ENCODE measurements at places on chromosomes 4 and X.

- no peak for DNase-seq
Measured at GRCh38 chrX:110806145-110806544, 10.5 kb upstream of the CHRDL1 start.

DNA sequence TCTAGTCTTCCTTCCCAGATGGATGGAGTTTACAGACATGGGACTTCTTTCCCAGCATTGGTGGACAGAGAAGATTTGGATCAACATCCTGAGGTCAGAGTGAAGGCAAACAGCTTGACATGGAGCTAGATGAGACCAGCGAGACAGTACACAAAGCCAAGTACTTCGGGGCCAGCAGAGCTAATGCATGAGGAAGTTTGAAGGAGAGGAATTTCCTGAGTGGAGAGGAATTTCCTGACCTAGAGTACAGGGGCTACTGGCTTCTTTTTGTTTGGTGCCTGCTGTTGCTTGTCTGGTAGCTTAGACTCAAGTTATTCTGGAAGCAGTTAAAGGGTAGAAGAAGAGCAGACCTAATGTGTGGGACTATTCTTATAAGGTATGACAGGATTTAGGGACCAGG lies 69.1 kb upstream of the EOLA2 start:
- DNase-seq: no peak

DNA sequence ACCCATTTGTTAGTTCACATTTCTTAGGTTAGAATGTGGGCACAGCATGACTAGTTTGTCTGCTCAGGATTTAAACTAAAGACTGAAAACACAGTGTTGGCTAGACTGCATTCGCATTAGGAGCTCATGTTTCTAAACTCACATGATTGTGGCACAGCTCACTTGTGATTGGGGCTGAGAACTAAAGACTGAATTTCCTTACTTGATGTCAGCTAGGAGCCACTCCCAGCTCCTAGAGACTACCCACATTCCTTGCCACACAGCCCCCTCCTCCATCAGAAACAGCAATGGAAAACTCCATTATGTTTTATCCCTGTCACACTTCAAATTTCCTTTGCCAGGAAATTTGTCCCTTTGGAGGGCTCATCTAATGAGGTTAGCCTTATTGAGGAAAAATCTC lies 170.2 kb upstream of the NUDT6 start:
- DNase-seq: no peak

DNA sequence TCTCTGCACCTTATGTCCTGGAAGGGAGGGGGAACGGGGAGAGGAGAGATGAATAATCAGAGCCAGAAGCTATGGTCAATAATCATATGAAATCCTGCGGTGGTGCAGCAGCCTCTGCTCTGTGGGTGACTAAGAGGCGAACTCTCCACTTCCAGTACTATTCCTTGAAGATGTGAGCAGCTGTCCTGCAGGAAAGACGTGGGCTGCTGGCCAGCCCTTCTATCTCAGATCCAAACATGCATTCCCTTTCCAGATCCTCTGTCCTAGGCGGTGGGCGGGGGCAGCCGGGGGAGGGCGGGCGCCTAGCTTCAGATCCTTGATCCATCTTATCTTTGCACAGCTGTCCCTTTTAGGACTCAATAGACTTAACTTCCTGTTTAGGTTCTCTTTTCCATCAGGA lies 34.5 kb downstream of the SPINK2 start:
- no peak for DNase-seq

DNA sequence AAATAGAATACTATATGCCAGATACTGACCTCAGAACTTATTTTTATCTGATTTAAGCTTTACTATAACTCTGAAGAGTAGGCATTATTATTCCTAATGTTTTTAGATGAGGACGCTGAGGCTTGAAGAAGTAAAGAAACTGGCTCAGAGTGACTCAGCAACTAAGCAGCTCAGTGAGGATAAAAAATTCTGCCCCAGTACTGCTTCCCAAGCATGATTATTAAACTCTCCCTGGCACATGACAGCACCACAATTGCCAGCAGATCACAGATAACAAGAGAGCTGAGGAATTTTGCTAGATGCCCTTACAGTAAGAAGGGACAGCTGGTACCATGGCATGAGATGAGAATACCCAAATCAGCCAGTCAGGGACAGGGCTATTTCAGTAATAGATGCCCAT lies 219.4 kb downstream of the NKX6-1 start:
- DNase-seq: no peak

DNA sequence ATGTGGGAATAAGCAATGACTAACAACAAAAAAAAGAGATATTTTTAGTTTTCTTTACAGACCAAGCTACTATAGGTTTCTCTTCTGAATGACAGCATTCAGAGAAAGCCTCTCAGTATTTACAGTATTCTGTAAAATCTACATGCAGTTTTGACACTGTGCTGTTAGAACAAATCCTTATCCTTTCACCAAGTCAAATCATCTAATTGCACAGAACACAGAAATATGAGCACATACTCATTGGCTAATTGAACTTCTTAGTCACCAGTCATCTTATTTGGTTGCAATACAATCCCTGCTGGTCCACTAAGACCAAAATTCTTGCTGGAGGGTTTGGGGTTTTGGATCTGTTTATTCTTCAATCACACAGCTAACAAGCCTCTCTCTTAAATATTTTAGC lies 5.7 kb downstream of the ACOT9 start:
- no peak for DNase-seq

DNA sequence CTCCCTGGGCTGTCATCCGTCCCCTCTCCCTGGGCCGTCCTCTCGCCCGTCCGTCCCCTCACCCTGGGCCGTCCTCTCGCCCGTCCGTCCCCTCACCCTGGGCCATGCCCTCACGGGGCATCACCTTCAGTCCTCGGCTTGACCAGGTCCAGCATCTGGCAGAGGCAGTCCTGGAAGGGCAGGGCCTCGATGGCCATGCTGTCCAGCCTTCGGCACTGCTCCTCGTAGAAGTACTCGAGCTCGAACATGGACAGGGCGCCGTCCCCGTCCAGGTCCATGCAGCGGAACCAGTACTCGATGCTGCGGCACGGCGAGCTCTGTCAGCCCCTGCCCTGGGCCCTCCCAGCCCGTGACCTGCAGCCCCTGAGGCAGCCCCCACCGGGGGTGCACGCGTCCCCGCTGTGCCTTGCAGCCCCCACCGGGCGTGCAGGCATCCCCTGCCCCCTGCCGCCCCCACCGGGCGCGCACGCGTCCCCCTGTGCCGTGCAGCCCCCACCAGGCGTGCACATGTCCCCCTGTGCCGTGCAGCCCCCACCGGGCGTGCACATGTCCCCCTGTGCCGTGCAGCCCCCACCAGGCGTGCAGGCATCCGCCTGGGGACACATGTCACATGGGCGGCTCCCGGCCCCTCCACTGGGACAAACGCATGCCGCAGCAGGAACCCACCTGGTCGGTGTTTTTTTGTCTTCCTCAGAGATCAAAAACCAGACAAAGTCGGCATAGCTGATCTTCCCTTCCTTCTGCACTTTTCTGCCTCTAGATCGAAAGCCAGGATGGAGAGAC lies 22.2 kb upstream of the GTPBP6 start:
- DNase-seq: no peak

- DNase-seq: peak; percentile 97
Measured at GRCh38 chrX:120302434-120302833, 8.8 kb downstream of the TMEM255A start.

- DNase-seq: no peak
Measured at GRCh38 chr4:118921786-118922185, 33.1 kb downstream of the SYNPO2 start.

DNA sequence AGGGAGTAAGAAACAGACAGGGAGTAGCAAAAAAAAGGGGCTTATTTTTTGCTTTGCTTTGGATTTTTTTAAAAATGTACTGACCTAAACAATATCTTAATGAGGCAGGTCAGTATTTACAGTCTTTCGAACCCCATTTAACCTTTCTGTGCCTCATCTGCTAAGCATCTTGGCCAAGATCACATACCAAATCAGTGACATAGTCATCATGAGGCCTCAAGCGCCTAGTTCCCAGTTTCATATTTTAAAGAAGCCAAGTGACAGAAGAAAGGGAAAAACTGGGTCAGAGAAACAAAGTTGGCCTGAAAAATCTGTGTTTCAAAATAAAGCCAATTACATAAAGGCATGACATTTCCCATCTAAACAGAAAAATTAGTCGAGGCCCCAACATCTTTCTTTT lies 94.6 kb upstream of the WDR44 start:
- DNase-seq: no peak

DNA sequence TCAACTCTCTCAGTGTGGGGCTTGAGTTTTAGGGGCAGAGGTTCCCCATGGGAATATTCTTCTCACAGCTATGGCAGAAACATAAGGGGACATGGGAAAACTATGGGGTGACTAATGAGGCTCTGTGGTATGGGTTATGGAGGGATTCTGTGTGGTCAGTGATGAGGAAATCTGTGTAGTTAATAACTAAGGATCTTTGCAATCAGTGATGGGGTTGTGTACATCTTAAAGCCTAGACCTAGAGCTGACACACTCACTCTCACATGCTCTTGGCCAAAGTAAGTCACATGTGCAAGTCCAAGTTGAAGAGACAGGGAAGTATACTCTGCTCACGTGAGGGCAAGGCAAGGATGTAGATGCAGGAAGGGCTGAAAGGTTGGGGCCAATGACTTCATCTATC lies 86.4 kb upstream of the UXT start:
- DNase-seq: no peak

DNA sequence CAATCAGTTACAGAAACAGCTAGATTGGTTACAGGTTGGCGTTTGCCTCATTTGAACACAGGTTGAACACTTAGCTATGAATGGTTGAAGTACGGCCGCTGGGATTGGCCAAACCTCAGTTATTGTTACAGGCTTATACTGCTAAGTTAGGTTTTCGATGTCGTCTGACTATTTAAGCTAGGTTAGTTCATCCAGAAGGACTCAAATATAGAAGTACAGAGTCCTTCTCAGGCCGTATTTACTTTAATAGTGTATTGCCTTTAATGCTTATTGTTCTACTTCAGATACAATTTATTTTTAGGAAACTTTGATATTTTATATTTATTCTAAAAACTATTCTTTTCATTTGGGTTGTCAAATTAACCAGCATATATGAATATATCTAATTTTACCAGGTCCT lies 334.7 kb downstream of the FAT4 start:
- no peak for DNase-seq

DNA sequence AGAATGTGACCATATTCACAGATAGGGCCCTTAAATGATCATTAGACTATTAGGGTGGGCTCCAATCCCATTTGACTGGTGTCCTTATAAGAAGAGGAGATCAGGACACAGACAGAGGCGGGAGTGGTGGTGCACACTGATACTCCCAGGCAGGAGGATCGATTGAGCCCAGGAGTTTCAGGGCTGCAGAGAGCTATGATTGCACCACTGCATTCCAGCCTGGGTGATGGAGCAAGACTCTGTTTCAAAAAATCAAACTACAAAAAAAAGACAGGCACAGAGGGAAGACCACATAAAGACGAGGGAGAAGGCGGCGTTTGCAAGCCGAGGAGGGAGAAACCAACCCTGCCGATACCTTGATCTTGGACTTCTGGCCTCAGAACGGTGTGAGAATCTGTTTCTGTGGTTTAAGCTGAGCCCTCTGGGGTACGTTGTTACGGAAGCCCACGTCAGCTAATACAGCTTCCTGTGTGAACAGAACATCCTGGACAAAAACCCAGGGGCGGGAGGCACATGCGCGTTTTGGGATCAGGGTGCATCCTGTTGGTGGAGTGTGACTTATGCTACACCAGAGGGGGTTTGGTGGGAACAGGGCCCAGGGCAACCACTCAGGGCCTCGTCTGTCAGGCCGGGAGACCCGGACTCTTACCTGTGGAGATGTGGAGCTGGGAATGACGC lies 211.8 kb upstream of the PSAPL1 start:
- DNase-seq: no peak

- DNase-seq: no peak
Measured at GRCh38 chr4:83171436-83172039, 57.0 kb upstream of the PLAC8 start.

- DNase-seq: no peak
Measured at GRCh38 chrX:135024526-135024925, 2.2 kb upstream of the RTL8B start.

Data from MM.1S (cell line).